Fibroblast of the aortic adventitia (primary cell): ENCODE measurements at places on chromosomes 7 and 10.

- peak; percentile 82 for DNase-seq
Observed at GRCh38 chr10:89332123-89332633, 4.4 kb downstream of the IFIT3 start.

- no peak for DNase-seq
Observed at GRCh38 chr7:46774515-46774914, 807.4 kb downstream of the TNS3 start.

- peak; percentile 76 for DNase-seq
Observed at GRCh38 chr10:72637398-72637857, 11.5 kb upstream of the MICU1 start.

DNA sequence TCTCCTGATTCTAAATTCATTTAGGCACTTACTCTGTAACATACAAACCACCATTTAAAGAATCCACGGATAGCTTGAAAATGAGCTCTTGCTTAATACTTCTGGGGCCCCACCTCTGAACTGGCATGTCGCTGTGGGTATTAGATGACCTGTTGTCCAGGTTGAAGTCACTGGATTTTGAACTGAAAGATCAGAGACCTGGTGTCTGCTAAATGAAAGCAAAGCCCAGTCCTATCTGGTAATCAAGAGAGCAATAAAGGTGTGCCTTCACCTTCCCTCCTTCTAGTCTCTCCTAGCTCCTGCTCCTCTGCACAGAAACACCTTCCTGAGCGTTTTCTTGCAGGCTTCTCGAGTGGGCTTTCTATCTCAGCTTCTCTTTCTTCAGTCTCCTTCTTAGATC is 4.4 kb downstream of the ENO4 start:
- DNase-seq, result no peak

- DNase-seq, result peak; percentile 46
Observed at GRCh38 chr7:33452805-33453502, 323.6 kb downstream of the BBS9 start.

- DNase-seq, result no peak
Observed at GRCh38 chr7:26099236-26099635, 52.8 kb upstream of the NFE2L3 start.

DNA sequence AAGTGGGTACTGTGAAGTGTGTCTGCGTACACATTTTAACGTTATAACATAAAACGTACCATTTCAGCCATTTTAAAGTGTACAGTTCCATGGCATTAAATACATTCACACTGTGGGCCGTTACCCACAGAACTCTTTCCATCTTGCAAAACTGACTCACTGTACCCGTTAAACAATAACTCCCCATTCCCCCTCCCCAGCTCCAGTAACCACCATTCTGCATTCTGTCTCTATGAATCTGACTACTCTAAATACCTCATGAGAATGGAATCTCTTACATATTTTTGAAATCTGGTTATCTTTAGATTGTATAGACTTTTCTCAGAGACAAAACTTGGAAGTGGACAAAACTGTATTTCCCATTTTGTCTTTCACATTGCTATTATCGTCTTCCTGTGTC is 9.3 kb downstream of the ARL3 start:
- peak; percentile 68 for DNase-seq

- no peak for DNase-seq
Observed at GRCh38 chr7:158063850-158064610, 523.6 kb downstream of the PTPRN2 start.

DNA sequence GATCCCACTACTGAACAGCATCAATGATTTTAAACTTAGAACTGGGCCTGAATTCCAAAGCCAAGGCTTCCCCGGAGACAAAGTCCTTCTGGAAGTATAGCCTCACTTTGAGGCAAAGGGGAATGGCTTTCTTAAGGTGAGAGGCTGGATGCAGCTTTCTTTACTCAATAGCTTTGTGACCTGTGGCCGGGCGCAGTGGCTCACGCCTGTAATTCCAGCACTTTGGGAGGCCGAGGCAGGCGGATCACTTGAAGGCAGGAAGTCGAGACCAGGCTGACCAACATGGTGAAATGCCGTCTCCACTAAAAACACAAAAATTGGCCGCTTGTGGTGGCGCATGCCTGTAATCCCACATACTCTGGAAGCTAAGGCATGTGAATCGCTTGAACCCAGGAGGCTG is 3.2 kb upstream of the FGFR2 start:
- DNase-seq, result no peak

GRCh38 chr7:81173766-81174281 is 255.0 kb upstream of the SEMA3C start:
- peak; percentile 97 for DNase-seq

GRCh38 chr7:96995406-96996110 is 9.8 kb upstream of the DLX6 start:
- DNase-seq, result no peak

- peak; percentile 48 for DNase-seq
Observed at GRCh38 chr10:66837335-66837734, 88.5 kb upstream of the LRRTM3 start.

GRCh38 chr10:22684699-22685098 is 29.7 kb downstream of the PIP4K2A start:
- DNase-seq, result no peak

DNA sequence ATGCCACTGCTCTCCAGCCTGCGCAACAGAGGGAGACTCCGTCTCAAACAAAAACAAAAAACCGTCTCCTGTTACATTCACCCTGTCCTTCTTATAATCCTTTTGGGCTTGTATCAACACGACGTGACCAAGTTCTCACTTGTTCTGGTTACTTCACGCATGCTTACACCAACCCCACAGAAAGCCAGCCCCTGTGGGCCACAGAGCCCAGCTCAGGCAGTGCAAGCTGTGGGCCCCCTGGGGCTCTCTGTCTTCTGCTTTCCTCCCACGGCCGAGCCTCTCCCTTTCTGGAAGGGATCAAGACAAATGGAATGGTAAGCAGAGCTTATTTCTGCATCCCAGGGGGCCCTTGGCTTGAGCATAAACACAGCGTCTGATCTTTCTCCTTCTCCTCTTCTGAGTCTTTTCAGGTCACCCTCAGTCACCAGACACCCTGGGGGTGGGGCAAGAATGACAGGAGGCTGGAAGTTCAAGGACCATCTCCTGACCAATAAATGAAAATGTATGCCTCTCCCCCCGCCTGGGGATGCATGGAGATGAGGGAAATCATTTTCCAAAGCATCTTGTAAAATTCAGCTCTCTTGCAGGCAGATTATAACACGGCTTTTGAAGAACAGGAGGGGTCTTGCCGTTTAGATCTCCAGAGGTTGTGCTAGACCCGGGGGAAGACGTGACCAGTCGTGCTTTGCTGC is 19.0 kb upstream of the TRIM56 start:
- no peak for DNase-seq

GRCh38 chr10:58030208-58030607 is 237.5 kb downstream of the IPMK start:
- peak; percentile 33 for DNase-seq

- peak; percentile 53 for DNase-seq
Observed at GRCh38 chr7:134327896-134328295, 11.2 kb upstream of the SLC35B4 start.

- peak; percentile 12 for DNase-seq
Observed at GRCh38 chr10:106582291-106582690, 582.2 kb downstream of the SORCS1 start.

- peak; percentile 98 for DNase-seq
Observed at GRCh38 chr7:154928136-154929005, 74.6 kb downstream of the PAXIP1 start.

GRCh38 chr7:135508883-135509588 is 866 bp downstream of the CNOT4 start:
- peak; percentile 23 for DNase-seq

GRCh38 chr10:21167288-21168010 is 270.3 kb upstream of the NEBL start:
- no peak for DNase-seq
